ENCODE measurements at places on chromosomes 1 and 21.

DNA sequence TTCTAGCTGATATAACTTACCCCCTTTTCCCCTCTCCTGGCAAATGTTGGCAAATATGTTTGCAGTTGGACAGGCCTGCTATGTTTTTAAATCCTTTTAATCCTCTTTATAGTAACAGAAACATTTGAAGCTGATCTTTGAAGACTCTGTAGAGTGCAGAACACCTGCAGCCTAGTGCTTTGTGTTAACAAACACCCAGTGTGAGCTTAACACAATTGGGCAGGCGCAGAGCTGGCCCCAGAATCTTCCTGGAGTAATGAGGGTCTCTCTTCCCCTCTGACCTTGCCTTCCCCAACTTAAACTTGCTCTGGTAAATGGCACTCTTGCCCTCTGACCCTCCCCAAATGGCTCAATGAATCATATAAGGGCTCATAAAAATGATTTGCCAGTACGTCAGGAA is 247.9 kb upstream of the LYPLAL1 start:
- no peak for DNase-seq

DNA sequence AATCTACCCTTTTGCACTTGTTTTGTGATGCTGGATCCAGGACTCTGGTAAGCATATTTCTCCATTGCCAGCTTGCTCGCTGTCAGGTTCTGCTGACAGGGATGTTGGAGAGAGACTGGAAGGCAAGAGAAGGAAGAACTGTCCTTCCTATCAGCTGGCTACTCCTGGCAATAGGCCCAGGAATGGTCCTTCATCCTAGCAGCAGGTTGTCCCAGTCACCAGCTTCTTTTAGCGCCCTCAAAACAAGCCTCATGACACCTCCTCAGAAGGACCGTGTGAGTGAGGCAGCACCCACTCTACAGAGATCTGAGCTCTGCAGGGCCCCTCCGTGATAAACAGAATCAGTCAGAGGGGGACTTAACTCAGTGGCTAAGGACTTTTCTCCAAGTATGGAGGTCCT is 33.1 kb upstream of the SLAMF9 start:
- no peak for DNase-seq

DNA sequence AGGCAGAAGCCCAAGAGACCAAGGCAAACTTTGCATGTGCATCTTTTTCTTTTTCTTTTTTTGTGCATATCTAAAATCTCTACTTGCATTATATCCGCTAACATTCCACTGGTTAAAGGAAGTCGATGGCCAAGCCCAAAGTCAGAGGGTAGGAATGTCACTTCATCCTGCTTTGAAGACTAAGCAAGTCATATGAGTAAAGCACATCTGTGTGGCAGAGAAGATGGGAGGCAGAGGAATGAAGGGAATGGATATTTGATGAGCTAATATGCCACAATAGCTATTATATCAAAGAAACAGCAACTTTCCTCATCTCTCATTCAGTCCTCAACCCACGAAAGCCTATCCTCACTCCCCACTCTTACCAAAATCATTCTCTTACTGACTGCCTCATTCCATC is 59.3 kb downstream of the RNF220 start:
- DNase-seq: no peak

GRCh38 chr1:234699795-234700665 is 90.1 kb upstream of the IRF2BP2 start:
- DNase-seq: peak; percentile 24

- no peak for DNase-seq
These were observed 977.9 kb downstream of the ADGRL2 start for GRCh38 chr1:82778612-82779011.

GRCh38 chr1:154810571-154810970 is 59.5 kb downstream of the KCNN3 start:
- no peak for DNase-seq

DNA sequence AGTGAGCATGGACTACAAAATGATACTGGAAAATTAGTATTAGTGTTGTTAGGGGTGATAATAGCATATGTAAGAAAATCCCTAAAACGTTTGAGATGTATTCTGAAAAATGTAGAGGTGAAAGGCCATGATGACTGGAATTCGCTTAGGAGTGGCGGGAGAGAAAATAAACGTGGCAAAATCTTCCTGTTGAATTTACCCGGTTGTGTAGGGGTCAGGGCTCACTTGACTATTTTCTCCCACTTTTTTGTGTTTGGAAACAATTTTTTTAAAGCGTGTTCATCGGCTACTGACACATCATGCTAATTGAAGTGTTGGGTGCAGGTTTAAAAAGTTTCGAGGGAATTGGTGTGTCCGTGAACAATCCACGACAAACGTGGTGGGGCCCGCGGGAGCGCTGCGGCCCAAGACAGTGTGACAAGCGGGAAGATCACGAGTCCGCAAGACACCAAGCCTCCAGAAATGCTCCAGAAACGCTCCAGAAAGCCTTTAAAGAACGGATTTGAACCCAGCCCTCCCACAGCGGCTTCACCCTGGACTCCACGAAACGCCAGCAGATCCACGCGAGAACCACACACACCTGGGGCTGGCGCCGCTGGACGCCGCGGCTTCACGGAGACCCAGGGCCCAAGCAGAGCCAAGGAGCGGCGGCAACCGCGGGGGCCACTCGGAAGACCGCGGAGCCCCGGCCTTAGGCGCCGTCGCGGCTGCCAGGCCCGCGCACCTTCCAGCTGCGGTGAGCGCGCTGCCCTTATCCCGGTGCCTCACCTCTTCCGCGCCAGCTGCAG is 573 bp downstream of the PSMG1 start:
- DNase-seq: no peak
